ENCODE measurements at places on chromosomes 11 and 22.
A peak's percentile ranks its signal among the peaks of the same experiment; 100 is the strongest.

GRCh38 chr11:8766043-8766987 is 83.7 kb downstream of the RPL27A start:
- DNase-seq: no peak

GRCh38 chr11:116773203-116774097 is 663 bp upstream of the BUD13 start:
- DNase-seq: peak; percentile 46

GRCh38 chr22:47605441-47605840 is 843.0 kb downstream of the TBC1D22A start:
- no peak for DNase-seq

GRCh38 chr11:71321433-71322191 is 69.2 kb upstream of the SHANK2 start:
- no peak for DNase-seq
